ENCODE measurements at places on chromosomes 1 and 21.

GRCh38 chr1:15761366-15762128 is 3.0 kb downstream of the FBLIM1 start:
- no peak for DNase-seq

GRCh38 chr1:117846674-117847425 is 82.6 kb downstream of the GDAP2 start:
- no peak for DNase-seq

DNA sequence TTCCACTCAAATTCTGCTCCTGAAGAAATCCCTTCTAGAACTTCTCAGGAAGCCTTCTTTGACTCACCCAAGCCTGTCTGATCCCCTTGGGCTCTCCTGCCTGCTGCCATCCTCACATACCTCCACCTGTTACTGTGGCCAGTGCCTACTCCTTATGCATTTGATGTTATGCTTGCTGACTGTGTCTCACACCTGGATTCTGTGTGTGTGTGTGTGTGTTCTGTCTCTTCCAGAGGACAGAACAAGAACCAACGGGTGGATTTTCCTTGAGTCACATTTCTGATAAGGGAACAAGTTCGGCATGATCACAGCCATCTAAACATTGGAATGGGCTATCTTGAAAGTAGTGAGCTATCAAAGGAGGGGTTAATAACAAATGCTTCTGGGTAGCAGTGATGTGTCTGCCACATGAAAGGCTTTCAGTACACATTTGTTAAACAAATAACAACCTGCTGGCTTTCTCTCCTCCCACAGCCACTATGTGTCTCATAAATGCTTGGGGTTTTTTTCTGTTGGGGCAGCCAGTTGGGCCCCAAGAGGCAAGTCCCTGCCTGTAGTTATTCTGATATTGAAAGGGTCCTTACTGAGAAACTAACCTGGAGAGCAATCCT is 8.9 kb upstream of the GPR37L1 start:
- no peak for DNase-seq

GRCh38 chr21:41290106-41290799 is 26.3 kb upstream of the FAM3B start:
- no peak for DNase-seq

GRCh38 chr1:81689531-81689941 is 111.2 kb upstream of the ADGRL2 start:
- no peak for DNase-seq

All from stimulated activated CD4-positive, alpha-beta T cell treated with anti-CD3 and anti-CD28 coated beads, Interleukin-15, amount 100 ng/mL, for 1 hour (primary cell).